Activated CD8-positive, alpha-beta T cell treated with anti-CD3 and anti-CD28 coated beads for 36 hours (primary cell): ENCODE measurements at places on chromosomes 6 and 20. TPM values are rescaled to one million over a fixed set of nuclear protein-coding genes. Genes with fewer than 3 reads are reported as not detected.

Gene FERMT1
- 0.52 TPM for total RNA-seq

GRCh38 chr6:139135578-139136545 lies 982 bp downstream of the HECA start:
- DNase-seq, result peak; percentile 64
- no peaks in the 10 kb centered on the region for H3K27me3 ChIP-seq
- peak overlapping the region; percentile 92 for H3K27ac ChIP-seq
- peaks cover 65% of the 10 kb centered on the region for H3K4me1 ChIP-seq
- H3K4me3 ChIP-seq, result peak overlapping the region; percentile 92

- H3K27ac ChIP-seq, result no peak overlapping the region
- peaks cover 48% of the 10 kb centered on the region for H3K36me3 ChIP-seq
- no peak overlapping the region for H3K4me3 ChIP-seq
- peaks cover 59% of the 10 kb centered on the region for H3K4me1 ChIP-seq
- no peak for DNase-seq
- H3K27me3 ChIP-seq, result no peaks in the 10 kb centered on the region
Observed at GRCh38 chr6:100877851-100878250, 3.3 kb downstream of the ASCC3 start.

GRCh38 chr20:21241406-21241805 lies 61.7 kb upstream of the XRN2 start:
- no peaks in the 10 kb centered on the region for H3K27me3 ChIP-seq
- no peaks in the 10 kb centered on the region for H3K4me1 ChIP-seq
- no peak overlapping the region for H3K27ac ChIP-seq
- H3K4me3 ChIP-seq, result no peak overlapping the region
- no peak for DNase-seq
- H3K36me3 ChIP-seq, result peaks cover 12% of the 10 kb centered on the region

DNA sequence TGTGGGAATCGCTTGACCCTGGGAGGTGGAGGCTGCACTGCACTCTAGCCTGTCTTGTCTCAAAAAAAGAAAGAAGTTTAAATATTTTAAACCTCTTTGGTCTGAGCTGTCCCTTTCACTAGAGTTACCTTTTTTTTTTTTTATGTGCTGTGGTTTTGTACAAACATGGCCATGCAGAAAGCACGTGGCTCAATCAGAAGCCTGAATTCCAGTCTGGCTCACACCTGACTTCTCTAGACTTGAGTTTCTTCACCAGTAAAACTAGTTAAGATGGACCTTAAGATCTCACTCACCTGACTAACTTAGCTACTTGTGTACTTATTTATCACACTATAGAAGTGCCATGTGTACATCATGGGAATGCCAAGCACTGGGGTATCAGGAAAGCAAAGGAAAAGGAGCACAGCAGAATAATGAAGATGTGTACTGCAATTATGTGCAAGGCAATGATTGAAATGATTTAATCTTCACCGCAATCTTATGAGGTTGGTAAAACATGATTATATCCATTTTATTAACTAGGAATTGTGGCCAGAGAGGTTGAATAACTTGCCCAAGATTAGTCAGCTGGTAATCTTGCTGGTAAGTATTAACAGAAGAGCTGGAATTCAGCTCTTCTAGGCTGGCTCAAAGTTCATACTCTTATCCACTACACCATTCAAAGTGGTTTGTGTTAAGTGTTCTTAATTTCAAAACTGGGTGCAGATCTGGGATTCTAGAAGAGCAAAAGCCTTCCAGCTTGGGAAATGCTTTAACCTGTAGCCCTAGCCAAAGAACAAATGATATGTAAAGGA lies 10.7 kb downstream of the HMGN3 start:
- no peak overlapping the region for H3K4me3 ChIP-seq
- no peak overlapping the region for H3K27ac ChIP-seq
- H3K27me3 ChIP-seq, result no peaks in the 10 kb centered on the region
- peaks cover 4% of the 10 kb centered on the region for H3K36me3 ChIP-seq
- H3K4me1 ChIP-seq, result peaks cover 5% of the 10 kb centered on the region

DNA sequence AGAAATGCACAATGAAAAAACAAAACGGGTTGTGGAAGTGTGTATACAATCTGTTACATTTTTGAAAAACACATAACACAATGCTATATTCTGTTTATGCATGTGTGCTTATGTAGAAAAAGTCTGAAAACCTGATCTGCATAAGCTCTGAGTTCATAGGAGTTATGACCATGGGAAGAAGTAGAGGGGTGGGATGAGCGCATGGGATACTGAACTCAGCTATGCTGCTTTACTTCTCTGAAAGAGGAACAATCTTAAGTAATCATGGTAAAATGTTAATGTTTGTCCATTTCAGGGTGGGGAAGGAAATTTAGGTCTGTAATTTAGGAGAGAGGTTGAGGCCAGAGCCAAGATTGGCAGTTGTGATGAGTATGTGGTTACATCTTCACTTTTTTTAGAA lies 126.8 kb downstream of the MTHFD1L start:
- H3K4me3 ChIP-seq, result no peak overlapping the region
- peaks cover 8% of the 10 kb centered on the region for H3K4me1 ChIP-seq
- peaks cover 63% of the 10 kb centered on the region for H3K36me3 ChIP-seq
- no peak overlapping the region for H3K27ac ChIP-seq
- no peaks in the 10 kb centered on the region for H3K27me3 ChIP-seq
- no peak for DNase-seq

GRCh38 chr6:25016014-25016720 lies 80.4 kb upstream of the RIPOR2 start:
- no peak for DNase-seq
- no peak overlapping the region for H3K27ac ChIP-seq
- no peaks in the 10 kb centered on the region for H3K36me3 ChIP-seq
- no peak overlapping the region for H3K4me3 ChIP-seq
- no peaks in the 10 kb centered on the region for H3K27me3 ChIP-seq

DNA sequence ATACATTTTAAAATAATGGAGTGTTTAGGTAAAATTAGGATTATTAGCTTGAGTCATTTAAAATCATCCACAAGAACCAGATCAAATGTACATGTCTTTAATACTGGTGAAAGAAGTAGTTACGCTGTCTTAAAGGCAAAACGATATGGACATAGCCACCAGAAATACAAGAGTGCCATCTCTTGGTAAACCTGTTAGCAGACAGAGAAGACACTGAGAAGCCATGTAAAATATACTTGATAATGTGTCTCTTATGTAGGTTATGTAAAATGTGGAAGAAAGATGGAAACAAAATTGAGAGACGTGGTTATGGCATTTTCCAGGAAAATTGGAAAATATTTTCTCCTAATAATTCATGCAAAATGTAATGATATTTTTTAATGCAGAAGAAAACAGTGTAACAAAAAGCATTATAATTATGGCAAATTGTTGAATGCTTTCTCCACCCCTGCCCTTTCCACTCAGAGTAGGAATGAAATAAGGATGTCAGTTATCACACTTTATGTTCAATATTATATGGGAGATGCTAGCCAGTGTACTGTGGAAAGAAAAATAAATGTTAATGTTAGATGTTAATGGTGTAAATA lies 12.2 kb upstream of the SLC17A2 start:
- H3K4me1 ChIP-seq, result peaks cover 16% of the 10 kb centered on the region
- peaks cover 4% of the 10 kb centered on the region for H3K36me3 ChIP-seq
- no peak for DNase-seq
- H3K4me3 ChIP-seq, result no peak overlapping the region
- no peak overlapping the region for H3K27ac ChIP-seq

DNA sequence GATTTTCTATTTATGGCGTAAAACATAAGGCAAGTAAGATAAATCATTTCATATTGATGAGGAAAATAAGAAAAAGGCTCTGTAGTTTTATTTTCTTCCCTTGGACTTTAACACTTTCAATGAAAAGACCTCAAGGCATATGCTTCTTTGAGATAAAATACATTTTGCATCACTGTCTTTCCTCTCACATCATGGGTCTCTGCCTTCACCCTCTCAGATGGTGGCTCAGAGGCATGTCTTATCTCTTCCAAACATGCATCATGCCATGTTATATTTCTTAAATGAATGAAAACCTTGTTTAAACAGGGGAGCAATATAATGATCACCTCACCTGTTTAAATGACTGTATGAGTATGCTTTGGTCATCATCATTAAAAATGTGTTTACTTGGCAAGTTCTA lies 59.3 kb downstream of the PRL start:
- H3K36me3 ChIP-seq, result no peaks in the 10 kb centered on the region
- H3K4me3 ChIP-seq, result no peak overlapping the region
- DNase-seq, result no peak

DNA sequence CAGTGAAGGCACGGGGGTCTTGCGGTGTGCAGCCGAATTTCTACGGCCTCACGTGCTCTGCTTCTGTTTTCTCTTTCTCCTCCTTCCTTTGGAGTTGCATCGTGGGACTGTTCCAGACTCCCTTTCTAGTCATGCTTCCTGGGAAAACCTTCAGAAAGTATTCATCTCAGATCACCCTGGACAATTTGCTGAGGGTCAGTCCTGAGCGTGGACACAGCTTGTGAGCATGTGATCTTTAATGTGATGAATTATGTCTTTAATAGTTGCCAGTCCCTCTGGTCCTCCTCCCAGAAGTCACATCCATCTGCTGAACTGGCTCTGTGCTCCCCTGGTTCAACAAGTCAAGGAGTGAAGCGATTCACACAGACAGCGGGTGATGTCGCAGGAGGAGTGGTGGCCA lies 145.0 kb upstream of the PDE10A start:
- H3K27me3 ChIP-seq, result peaks cover 15% of the 10 kb centered on the region
- H3K4me1 ChIP-seq, result no peaks in the 10 kb centered on the region
- H3K4me3 ChIP-seq, result no peak overlapping the region
- DNase-seq, result no peak
- H3K27ac ChIP-seq, result no peak overlapping the region
- H3K36me3 ChIP-seq, result no peaks in the 10 kb centered on the region

DNA sequence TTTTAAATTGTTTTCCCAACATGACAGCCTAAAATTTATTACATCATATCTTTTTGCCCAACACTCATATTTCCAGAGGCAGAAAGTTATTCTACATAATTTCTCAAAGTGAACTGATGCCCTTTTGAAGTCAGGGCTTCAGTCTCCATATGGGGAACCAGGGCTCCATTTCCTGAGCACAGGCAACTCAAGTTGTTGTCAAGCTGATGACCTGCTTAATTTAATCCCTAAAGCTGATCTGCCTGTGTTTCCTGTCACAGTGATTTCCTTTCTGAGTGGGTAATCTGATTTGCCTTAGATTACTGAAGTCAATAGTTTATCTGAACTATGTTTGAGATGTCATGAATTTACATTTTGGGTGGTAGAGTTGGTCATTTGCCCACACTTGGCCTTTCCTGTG lies 932.1 kb upstream of the MANEA start:
- H3K27me3 ChIP-seq, result no peaks in the 10 kb centered on the region
- H3K4me3 ChIP-seq, result no peak overlapping the region
- no peaks in the 10 kb centered on the region for H3K36me3 ChIP-seq
- DNase-seq, result no peak
